ENCODE measurements at places on chromosomes 13 and 19. TPM values are rescaled to one million over a fixed set of nuclear protein-coding genes. Genes with fewer than 3 reads are reported as not detected.
A peak's percentile ranks its signal among the peaks of the same experiment; 100 is the strongest.

Gene SGCG
- total RNA-seq = not detected

Gene COL5A3
- total RNA-seq = not detected

Gene EFNA2
- not detected for total RNA-seq

- no peak overlapping the region for H3K4me3 ChIP-seq
- no peak overlapping the region for H3K27ac ChIP-seq
- H3K36me3 ChIP-seq = no peaks in the 10 kb centered on the region
- H3K27me3 ChIP-seq = peaks cover 11% of the 10 kb centered on the region
Observed at GRCh38 chr13:52994865-52995264, 33.7 kb upstream of the OLFM4 start.

GRCh38 chr13:106899442-106899841, 331.5 kb upstream of the ARGLU1 start:
- H3K36me3 ChIP-seq = no peaks in the 10 kb centered on the region
- H3K4me1 ChIP-seq = no peaks in the 10 kb centered on the region
- H3K4me3 ChIP-seq = no peak overlapping the region

DNA sequence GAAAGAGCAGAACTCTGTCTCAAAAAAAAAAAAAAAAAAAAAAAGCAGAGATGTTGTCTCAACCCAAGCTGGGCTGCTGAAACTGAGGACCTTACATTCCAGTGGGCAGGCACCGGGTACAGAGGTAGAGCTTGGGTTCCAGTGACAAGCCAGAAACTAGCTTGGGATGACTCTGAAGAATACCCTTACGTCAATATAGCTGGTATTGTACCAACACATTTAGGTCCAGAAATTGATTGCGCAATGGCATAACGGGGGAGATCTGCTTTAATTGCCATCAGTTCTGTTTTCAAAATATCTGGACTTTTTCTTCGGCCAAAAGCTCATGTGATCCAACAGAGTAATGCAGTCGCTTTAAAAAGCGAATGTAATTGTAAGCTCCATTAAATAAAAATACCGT, 103.1 kb upstream of the UBL3 start:
- H3K27ac ChIP-seq = peak overlapping the region; percentile 91
- DNase-seq = no peak
- H3K36me3 ChIP-seq = no peaks in the 10 kb centered on the region
- peaks cover 24% of the 10 kb centered on the region for H3K4me1 ChIP-seq

DNA sequence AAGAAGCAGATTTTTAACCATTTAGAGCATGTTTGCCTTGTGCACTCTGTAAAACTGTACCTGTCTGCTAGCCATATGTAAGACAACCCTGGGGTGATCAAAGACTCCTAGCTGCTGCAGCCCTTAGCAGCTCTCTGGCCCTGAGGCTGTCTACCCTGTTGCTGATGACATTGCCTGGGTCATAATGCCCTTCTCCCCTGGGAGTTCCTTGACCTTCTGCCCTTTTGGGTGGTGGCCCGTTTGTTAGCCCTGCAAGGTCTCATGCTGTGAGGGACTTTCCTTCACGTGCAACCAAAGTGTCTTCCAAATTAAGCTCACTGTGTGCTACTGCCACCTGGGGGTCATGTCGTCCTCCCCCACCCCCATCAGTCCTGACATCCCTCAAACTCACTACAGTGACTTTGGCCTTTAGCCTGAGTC, 7.4 kb downstream of the GPC6 start:
- no peak overlapping the region for H3K4me3 ChIP-seq
- peaks cover 14% of the 10 kb centered on the region for H3K27me3 ChIP-seq
- H3K36me3 ChIP-seq = peaks cover 6% of the 10 kb centered on the region
- DNase-seq = no peak
- no peak overlapping the region for H3K27ac ChIP-seq

GRCh38 chr19:42512743-42513304, 15.5 kb downstream of the CEACAM1 start:
- H3K4me1 ChIP-seq = peaks cover 14% of the 10 kb centered on the region
- H3K36me3 ChIP-seq = peaks cover 9% of the 10 kb centered on the region
- no peak for DNase-seq
- H3K27me3 ChIP-seq = no peaks in the 10 kb centered on the region

- H3K4me1 ChIP-seq = no peaks in the 10 kb centered on the region
- no peak overlapping the region for H3K4me3 ChIP-seq
- H3K27me3 ChIP-seq = peaks cover 10% of the 10 kb centered on the region
- DNase-seq = no peak
- no peak overlapping the region for H3K27ac ChIP-seq
- H3K36me3 ChIP-seq = no peaks in the 10 kb centered on the region
Observed at GRCh38 chr13:76552807-76553206, 333.4 kb downstream of the KCTD12 start.

- H3K36me3 ChIP-seq = peaks cover 9% of the 10 kb centered on the region
- DNase-seq = no peak
- H3K4me3 ChIP-seq = peak overlapping the region; percentile 81
- peak overlapping the region; percentile 95 for H3K27ac ChIP-seq
- H3K4me1 ChIP-seq = peaks cover 63% of the 10 kb centered on the region
- H3K27me3 ChIP-seq = no peaks in the 10 kb centered on the region
Observed at GRCh38 chr13:99083981-99084380, 106.1 kb upstream of the DOCK9 start.

DNA sequence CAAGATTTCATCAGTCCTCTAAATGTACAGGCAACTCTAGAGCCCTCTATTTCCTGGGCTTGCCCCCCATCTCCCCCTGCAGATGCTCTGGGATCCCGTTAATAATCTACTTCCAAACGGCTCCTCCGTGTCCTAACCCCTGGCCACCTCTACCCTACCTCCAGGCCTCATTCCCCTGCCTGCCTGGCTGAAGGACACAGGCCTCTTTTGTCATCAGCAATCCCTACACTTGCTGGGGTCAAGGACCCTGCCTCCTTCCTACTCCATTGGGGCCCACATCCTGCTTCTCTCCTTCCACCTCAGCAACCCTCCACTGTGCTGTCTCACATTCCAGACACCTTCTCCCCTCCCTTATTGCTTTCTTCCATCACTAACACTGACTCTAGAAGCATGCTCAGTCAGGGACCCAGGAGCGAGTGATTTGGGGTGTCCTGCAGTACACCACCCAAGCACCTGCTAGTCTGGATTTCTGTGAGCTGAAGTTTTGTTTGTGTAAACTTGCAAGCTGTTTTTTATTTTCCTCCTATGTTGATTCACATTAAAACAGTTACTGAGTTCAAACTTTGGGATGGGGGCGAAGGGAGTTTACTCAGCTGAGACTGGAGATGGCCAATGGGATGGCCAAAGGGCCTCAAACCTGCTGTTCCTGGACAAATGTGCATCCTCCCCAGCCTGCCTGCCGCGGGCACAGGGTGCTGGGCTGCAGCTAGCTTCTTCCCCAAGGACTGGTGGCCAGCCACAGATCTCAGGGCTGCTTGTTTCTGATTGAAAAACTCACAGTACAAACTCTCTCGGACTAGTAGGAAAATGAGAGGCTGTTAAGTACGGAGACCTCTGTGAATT, 314.7 kb downstream of the FOXO1 start:
- DNase-seq = no peak
- H3K27ac ChIP-seq = no peak overlapping the region
- peaks cover 27% of the 10 kb centered on the region for H3K4me1 ChIP-seq
- no peaks in the 10 kb centered on the region for H3K27me3 ChIP-seq

DNA sequence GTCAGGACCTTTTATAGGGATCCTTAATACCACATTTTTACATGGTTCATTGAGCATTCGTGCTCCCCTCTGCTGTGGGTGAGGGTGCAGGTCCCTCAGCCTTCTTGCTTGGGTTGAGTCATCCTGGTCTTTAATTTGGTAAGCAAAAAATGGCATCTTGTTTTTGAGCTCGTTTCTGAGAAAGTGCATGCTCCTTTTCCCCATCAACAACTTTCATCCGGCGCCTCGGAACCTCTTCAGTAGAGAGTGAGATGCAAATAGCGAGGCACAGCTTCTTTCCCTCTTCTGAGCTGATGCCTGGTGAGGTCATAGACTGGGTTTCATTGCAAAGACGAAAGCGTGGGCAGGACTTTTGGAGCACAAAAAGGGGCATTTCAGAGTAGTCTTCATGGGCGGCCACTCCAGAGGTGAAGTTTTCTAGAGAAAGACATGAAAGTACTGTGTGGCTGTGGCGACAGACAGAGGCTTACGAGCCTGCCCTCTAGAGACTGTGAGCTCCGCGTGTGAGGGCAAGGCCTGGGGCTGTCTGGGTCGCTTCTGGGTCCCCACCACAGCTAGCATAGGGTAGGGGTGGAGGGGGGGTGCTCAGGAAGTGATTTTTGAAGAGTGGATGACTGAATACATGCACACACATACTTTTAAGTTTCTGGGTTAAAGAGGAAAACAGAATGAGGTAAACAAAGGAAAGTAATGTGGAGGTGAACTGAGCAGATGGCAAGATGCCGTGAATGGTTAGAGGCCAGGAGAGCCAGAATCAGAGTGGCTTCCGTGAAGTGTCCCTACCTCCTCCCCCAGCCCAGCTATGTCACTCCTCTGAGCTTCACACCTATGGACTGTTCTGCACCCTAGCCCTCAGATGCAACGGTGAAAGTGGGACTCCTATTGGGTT, 44.3 kb downstream of the BBC3 start:
- H3K27ac ChIP-seq = peak overlapping the region; percentile 98
- peaks cover 17% of the 10 kb centered on the region for H3K36me3 ChIP-seq
- DNase-seq = peak; percentile 89
- H3K4me1 ChIP-seq = peaks cover 93% of the 10 kb centered on the region
- H3K4me3 ChIP-seq = peak overlapping the region; percentile 61
- H3K27me3 ChIP-seq = no peaks in the 10 kb centered on the region

GRCh38 chr19:10611907-10612306, 13.4 kb upstream of the SLC44A2 start:
- H3K27ac ChIP-seq = no peak overlapping the region
- no peak overlapping the region for H3K4me3 ChIP-seq
- no peak for DNase-seq
- H3K36me3 ChIP-seq = peaks cover 25% of the 10 kb centered on the region
- H3K4me1 ChIP-seq = peaks cover 62% of the 10 kb centered on the region
- H3K27me3 ChIP-seq = no peaks in the 10 kb centered on the region

- H3K4me1 ChIP-seq = peaks cover 18% of the 10 kb centered on the region
- H3K27me3 ChIP-seq = peaks cover 16% of the 10 kb centered on the region
- DNase-seq = no peak
- no peak overlapping the region for H3K4me3 ChIP-seq
Observed at GRCh38 chr13:77555246-77555645, 19.7 kb downstream of the SCEL start.

GRCh38 chr13:25329706-25330105, 28.3 kb downstream of the NUP58 start:
- no peaks in the 10 kb centered on the region for H3K27me3 ChIP-seq
- H3K36me3 ChIP-seq = no peaks in the 10 kb centered on the region
- no peak overlapping the region for H3K27ac ChIP-seq

GRCh38 chr13:49560270-49561061, 24.9 kb downstream of the RCBTB1 start:
- no peak for DNase-seq
- peaks cover 2% of the 10 kb centered on the region for H3K4me1 ChIP-seq
- H3K36me3 ChIP-seq = peaks cover 61% of the 10 kb centered on the region
- no peak overlapping the region for H3K27ac ChIP-seq
- peak overlapping the region; percentile 11 for H3K4me3 ChIP-seq

GRCh38 chr13:76764429-76764828, 121.8 kb downstream of the KCTD12 start:
- no peak for DNase-seq
- no peak overlapping the region for H3K4me3 ChIP-seq
- no peak overlapping the region for H3K27ac ChIP-seq
- peaks cover 21% of the 10 kb centered on the region for H3K4me1 ChIP-seq
- no peaks in the 10 kb centered on the region for H3K36me3 ChIP-seq

DNA sequence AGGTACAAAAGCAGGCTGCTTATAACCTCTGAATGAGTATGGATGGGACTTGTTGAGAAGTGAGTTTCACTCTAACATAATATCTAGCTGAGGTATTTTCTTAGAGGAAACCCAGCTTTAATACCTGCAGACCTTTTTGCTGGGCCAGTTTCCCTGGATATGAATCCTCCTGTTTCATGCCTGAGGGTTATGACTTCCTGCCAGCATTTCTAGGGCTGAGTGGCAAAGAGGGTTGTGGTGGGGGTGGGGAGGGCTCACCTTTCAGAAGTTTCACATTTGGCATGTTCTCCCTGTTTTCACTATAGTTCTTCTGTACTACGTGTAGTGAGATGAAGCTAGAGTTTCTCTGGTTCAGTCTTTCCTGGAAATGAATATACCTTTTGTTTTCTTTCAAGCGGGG, 73.7 kb downstream of the LACC1 start:
- no peak for DNase-seq
- no peaks in the 10 kb centered on the region for H3K36me3 ChIP-seq
- no peaks in the 10 kb centered on the region for H3K4me1 ChIP-seq
- H3K27ac ChIP-seq = no peak overlapping the region
- H3K4me3 ChIP-seq = no peak overlapping the region

- DNase-seq = no peak
- no peaks in the 10 kb centered on the region for H3K27me3 ChIP-seq
- H3K36me3 ChIP-seq = no peaks in the 10 kb centered on the region
- no peak overlapping the region for H3K27ac ChIP-seq
- H3K4me3 ChIP-seq = no peak overlapping the region
Observed at GRCh38 chr13:31772231-31772630, 32.9 kb downstream of the RXFP2 start.

GRCh38 chr19:17170538-17171297, 44.4 kb upstream of the USE1 start:
- H3K27ac ChIP-seq = no peak overlapping the region
- peaks cover 91% of the 10 kb centered on the region for H3K36me3 ChIP-seq
- H3K4me1 ChIP-seq = no peaks in the 10 kb centered on the region
- no peak for DNase-seq
- H3K27me3 ChIP-seq = no peaks in the 10 kb centered on the region

DNA sequence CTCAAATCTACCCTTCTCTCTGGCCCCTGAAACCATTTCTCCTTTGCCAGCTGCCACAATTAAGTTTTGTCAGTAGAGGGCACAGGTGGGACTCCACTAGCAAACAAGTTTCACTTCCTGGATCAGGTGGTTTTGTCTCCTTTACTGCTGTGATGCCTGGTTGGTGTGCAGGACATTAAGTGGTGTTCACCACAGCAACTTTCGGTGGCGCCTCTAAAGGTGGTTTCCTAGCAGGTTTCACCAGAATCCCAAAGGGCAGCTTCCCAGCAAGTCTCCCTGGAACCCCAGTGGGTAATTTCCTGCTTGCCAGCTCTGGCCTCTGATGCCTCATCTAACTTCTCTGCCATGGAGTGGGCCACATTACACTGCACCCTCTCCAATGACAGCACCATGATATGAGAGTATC, 16.6 kb downstream of the MED4 start:
- no peaks in the 10 kb centered on the region for H3K4me1 ChIP-seq
- H3K27ac ChIP-seq = no peak overlapping the region
- no peak overlapping the region for H3K4me3 ChIP-seq
- no peak for DNase-seq

DNA sequence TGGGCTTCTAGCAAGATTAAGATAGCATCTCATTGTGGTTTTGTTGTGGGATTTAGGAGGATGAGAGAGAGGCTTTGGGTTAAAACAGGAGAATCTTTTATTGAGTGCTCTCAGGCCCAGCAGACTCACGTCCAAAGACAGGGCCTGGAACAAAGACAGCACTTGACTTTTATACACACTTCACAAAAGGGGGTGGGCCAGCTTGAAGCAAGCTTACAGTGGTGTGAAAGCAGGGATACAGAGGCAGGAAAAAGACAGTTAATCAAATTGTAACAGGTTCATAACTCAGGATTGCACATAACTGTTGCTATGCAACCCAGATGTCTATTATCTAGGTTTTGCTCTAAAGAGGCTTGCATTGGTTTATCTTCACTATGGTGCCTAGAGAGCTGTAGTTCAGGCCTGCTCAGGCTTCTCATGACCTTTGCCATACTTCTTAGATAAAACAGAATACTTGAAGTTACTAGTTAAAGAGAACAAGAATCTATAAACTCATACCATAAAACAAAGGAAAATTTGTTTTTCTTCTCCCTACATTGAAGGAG, 42.2 kb upstream of the CEACAM21 start:
- no peak for DNase-seq
- H3K4me1 ChIP-seq = peaks cover 73% of the 10 kb centered on the region
- H3K4me3 ChIP-seq = peak overlapping the region; percentile 43
- no peaks in the 10 kb centered on the region for H3K27me3 ChIP-seq
